ENCODE measurements at places on chromosomes 7 and 10.

DNA sequence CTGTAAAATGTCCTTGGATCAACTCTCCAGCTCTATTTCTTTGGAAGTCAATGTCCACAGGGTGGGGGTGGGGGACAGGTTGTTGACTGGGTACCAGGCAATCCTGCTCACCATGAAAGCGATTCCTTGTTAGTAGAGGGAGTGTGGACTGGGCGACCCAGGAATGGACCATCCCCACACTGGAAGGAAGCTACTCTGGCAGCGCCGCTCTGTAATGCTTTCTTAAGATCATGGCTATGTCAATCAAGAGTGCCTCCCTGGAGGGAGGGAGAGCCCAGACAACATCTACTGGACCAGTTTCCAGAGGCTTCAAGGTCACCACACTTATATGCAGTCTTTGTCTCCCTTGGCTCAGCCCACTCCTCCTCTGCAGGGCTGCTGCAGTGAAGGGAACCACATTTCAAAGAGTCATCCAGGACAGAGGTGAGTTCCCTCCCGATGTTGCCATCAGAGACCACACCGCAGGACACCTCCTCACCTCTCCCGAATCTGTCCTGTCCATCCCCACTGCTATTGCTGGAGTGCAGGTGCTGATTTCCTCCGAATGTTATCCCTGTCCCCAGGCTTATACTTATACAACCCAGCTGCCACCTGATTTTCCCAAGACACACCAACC lies 6.9 kb downstream of the GIMAP5 start:
- no peak for DNase-seq

DNA sequence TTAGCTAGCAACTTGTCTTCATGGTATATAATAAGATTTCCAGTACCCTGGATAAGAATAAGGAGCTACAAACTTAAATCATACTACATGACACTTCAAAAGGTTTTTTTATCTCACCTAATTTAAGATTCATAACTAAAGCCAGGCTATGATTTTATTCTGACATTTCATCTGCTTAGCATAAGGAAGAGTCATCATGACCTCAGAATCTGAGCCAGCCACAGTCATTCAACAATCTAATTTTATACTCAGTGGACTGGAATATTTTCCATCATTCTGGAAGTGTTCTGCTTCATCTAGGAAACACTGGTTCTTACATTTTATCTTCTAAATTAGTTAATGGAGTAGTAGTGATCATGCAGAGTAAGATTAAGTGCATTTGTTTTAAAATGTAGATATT lies 102.1 kb upstream of the KCND2 start:
- no peak for DNase-seq

- DNase-seq = no peak
These were observed 69.2 kb downstream of the DNAJC1 start for GRCh38 chr10:21934307-21934706.

DNA sequence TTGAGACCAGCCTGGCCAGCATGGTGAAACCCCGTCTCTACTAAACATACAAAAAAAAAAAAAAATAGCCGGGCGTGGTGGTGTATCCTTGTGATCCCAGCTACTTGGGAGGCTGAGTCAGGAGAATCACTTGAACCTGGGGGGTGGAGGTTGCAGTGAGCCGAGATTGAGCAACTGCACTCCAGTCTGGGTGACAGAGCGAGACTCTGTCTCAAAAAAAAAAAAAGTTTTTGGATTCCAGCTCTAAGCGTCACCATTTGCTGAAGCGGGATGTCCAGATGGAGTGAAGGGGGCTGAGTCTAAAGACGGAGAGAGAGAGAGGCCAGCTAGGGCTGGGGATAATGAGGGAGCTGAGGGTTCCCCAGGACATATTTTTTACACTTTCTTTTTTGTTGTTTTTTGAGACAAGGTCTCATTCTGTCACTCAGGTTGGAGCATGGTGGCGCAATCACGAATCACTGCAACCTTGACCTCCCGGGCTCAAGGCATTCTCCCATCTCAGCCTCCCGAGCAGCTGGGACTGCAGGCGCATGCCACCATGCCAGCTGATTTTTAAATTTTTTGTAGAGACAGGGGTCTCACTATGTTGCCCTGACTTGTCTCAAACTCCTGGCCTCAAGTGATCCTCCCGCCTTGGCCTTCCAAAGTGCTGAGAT lies 9.4 kb upstream of the HK1 start:
- DNase-seq = no peak

- no peak for DNase-seq
These were observed 65.6 kb upstream of the IGFBP3 start for GRCh38 chr7:45986355-45987298.

Data from HS-5 (cell line).